ENCODE measurements at places on chromosomes 1 and 21. TPM values are rescaled to one million over a fixed set of nuclear protein-coding genes. Genes with fewer than 3 reads are reported as not detected.

- DNase-seq: no peak
These were observed 109.7 kb downstream of the TSEN15 start for GRCh38 chr1:184161071-184161698.

DNA sequence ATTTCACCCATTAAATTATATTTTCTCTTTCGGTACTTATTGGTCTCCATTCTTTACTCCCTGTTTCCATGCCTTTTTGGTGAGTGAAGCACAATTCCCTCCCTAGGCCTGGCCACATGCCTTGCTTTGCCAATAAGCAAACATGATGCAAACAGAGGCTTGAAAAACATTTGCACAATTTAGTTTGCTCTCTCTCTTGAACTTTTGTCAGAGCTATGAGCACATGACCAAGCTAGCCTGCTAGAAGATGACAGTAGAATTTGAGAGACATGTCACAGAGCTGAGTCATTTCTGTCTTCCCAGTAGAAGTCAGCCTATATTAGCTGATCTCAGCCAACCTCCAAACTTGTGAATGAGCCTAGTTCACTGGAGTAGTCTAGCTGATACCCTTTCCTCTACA, 24.6 kb downstream of the ANGPTL3 start:
- no peak for DNase-seq

- no peak for DNase-seq
These were observed 65.6 kb upstream of the SRSF10 start for GRCh38 chr1:24045771-24046170.

GRCh38 chr1:216054600-216054999, 368.6 kb downstream of the USH2A start:
- DNase-seq: no peak

DNA sequence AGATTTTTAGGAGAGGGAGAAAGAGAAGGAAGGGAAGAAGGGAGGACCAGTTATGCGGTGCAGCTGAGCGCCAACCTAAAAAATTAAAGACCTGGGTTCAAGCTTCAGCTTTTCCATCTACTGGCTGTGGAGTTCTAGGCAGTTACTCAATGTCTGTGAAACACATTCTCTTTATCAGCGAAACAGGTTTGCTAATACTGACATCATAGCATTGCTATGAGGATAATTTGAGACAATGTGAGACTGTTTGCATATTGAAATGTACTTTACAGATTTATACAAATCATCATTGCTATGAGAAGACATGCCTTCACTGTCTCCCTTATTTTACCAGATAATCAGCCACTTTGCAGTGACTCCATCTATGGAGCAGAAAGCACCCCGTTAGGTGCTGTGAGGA, 222.9 kb upstream of the SGIP1 start:
- no peak for DNase-seq

DNA sequence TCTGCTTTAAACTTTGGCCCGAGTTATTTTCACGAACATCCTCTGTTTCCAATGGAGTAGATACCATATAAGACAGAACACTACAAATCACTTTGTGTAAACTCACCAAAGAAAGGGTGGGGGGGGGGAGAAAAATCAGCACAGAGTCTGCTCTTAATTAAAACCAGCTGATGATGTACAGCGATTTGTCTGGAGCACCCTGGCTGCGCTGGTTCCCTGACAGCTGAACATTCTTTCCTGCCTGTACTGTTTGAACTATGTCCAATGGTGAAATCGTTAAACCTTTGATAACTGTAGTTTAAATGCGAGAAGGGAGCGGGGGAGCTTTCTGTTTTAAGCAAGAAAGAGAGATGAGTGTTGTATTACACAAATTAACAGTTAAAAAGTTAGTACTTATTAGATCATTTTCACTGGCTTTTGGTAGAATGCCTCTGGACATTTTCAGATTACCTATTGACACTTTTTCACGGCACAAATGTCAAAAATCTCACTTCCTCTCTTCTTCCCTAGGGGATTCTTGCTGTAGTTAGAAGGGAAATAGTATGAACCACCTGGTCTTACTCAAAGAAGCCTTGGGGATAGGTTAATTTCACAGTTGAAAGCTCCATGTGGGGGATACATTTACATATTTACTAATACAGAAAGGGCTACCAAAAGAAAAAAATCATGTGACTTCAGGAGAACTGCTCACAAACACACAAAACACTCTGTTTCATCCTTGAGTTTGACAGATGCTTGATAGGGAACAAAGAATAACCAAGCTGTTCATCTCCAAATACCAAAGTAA, 140.2 kb upstream of the RUNX1 start:
- no peak for DNase-seq

GRCh38 chr1:201845331-201846083, 16.6 kb downstream of the IPO9 start:
- no peak for DNase-seq

DNA sequence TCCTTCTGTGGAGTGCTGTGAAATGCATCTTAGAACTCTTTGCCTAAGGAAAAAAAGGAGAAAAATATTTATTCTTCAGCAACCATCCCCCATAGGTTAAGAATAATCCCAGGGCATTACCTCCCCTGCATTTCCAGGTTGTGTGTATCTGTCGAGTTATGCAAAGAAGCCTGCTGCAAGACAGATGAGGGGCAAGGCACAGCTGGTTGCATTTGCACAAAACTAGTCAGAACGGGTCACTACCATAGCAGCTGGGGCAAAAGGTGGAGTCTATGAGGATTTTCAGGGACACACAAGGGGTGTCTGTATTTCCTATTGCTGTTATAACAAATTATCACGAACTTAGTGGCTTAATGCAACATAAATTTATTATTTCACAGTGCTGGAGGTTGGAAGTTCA, 443.4 kb upstream of the C1orf87 start:
- no peak for DNase-seq

DNA sequence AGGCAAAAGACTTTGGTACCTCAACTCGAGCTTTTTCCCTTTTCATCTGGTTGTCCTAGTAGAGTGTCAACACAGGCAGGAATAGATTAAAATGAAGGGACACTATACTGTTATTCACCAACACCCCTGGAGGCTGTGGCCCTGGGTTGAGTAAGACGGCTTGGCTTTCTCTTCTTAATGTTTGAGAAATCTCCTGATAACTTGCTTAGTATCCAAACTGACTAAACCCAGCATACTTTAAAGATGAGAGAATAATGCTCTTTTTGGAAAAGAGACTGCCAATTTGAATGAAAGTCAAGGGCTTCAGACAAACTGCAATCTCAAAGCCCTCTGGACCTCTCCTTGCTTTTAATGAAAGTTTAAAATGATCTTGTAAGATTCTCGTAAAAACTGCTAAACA, 2.6 kb upstream of the SLC30A1 start:
- DNase-seq: no peak

DNA sequence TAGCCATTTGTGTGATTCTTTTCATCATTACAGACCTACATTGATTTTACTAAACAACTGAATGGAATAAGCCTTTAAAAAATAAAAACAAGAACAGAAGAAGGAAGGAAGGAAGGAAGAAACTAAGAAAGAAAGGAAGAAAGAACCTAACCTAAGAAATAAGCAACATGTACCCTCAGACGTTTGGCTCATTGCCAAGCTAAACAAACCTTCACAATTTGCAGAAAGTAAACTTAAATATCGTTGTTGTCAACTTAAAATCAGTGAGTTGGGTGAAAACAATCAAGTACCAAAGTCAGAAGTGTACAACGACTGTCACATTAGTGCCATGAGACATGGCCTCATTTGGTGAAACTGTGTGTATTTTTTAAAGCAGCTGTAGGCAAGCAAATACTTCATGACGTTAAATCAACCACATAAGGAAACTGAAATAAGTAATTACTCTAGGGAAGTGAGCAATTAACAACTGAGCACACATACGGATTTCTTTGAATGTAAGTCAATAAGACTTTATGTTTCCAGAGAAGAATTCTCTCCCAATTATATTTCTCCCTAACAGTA, 313.1 kb upstream of the TMPRSS15 start:
- DNase-seq: no peak

DNA sequence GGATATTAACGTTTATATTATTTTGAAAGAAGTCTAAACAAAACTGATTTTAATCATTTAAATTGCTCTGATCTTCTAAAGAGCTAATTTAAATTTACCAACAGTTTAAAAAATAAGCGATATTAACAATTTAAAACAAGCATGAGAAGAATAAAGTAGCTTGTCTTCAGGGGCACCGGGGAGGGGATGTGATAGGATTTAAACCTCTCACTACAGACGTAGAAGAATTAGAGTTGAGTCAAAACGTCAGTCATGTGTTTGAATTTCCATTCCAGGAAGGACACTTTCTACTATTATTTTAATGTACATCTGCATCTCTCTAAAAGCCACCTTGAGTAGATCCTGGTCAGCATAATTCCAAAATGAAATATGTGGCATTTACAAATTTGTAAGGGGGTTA, 58.2 kb upstream of the TPTE start:
- DNase-seq: no peak

DNA sequence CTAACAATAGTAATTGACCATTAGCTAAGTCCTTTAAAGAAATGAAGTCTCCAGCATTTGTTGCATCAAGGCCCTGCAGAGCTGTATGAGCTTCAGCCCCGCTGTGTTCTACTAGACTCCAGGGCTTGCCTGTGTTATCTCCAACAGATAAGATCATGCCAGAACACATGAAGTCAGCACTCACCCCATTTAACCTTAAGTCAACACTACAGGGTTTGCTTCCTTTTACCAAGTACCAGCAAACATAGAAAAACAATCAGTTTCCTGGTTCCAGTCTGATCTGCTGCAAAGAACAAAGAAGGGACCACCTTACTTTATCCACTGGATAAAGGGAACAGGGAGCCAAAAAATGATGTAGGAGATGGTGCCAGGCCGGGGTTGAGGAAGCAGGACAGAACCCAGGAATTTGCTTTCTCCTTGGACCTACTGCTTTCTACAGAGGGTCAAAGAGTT, 41.3 kb upstream of the ENAH start:
- DNase-seq: no peak

GRCh38 chr1:208189716-208190115, 54.5 kb downstream of the PLXNA2 start:
- no peak for DNase-seq

DNA sequence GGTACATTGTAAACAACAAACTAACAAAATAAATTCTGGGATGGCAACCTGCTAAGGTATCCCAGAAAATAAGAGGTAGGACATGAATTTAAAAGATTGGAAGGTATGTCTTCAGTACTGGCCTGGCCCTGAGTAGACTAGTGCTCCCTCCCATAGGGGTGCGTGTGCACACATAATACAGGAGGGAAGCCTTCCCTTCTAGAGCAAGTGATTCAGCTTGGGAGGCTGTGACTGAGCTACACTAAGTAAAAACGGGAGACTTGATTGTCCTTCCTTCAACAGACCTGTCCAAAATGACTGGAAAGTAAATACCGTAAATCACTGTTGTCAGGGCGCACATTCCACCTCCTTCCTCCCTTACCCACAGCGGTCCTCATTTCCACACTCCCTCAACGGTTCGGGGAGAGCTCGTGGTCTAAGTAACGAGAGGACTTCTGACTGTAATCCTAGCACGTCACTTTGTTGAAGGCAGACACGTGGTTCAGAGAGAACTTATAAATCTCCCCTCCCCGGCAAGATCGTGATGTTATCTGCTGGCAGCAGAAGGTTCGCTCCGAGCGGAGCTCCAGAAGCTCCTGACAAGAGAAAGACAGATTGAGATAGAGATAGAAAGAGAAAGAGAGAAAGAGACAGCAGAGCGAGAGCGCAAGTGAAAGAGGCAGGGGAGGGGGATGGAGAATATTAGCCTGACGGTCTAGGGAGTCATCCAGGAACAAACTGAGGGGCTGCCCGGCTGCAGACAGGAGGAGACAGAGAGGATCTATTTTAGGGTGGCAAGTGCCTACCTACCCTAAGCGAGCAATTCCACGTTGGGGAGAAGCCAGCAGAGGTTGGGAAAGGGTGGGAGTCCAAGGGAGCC, at the start of gene TGFB2:
TGFB2 (plus strand) TSS at position 523 of the 859 bp plus-strand sequence. CDS start 1,366 bp downstream, outside the sequence.
- peak; percentile 30 for DNase-seq

DNA sequence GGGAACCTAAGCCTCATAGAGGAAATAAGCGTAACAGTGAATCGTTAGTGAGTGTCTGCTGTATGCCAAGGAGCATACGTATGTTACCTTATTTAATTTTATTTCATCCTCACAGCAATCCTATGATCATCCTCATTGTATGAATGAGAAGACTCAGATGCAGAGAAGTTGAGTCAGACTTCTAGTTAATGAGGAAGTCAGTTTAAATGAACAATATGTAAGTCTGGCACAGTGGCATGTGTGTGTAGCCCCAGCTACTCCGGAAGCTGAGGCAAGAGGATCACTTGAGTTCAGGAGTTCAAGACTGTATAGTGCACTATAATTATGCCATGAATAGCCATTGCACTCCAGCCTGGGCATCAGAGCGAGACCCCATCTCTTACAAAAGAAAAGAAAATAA, 148.0 kb downstream of the ZZZ3 start:
- no peak for DNase-seq

- DNase-seq: no peak
These were observed 14.3 kb upstream of the OLIG2 start for GRCh38 chr21:33011462-33011861.

The TMPRSS2 gene
- not detected for total RNA-seq

The IQCC gene
- total RNA-seq: 3.3 TPM

The PER3 gene
- total RNA-seq: 20.8 TPM
